ENCODE measurements at places on chromosomes 6 and 20.

GRCh38 chr6:72246926-72247325 lies 360.6 kb downstream of the RIMS1 start:
- no peak for DNase-seq

DNA sequence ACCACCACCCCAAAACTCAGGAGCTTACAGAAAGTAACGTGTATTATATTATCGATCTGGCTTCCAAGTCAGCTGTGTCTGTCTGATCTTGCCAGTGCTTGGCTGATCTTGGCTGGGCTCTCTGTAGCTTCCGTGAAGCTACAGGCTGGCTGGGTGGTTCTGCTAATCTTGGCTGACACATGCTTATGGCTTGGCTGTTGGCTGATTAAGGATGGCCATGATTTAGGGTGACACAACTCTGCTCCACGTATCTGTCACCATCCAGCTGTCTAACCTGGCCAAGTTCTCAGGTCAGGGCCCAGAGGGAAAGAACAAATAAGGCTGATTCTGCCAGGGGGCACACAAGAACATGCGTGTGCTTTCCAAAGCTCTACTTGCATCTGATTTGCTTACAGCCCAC lies 64.7 kb upstream of the PRL start:
- no peak for DNase-seq

GRCh38 chr6:139981768-139982181 lies 607.3 kb upstream of the CITED2 start:
- no peak for DNase-seq

GRCh38 chr20:664151-664550 lies 11.2 kb upstream of the SRXN1 start:
- DNase-seq: no peak

DNA sequence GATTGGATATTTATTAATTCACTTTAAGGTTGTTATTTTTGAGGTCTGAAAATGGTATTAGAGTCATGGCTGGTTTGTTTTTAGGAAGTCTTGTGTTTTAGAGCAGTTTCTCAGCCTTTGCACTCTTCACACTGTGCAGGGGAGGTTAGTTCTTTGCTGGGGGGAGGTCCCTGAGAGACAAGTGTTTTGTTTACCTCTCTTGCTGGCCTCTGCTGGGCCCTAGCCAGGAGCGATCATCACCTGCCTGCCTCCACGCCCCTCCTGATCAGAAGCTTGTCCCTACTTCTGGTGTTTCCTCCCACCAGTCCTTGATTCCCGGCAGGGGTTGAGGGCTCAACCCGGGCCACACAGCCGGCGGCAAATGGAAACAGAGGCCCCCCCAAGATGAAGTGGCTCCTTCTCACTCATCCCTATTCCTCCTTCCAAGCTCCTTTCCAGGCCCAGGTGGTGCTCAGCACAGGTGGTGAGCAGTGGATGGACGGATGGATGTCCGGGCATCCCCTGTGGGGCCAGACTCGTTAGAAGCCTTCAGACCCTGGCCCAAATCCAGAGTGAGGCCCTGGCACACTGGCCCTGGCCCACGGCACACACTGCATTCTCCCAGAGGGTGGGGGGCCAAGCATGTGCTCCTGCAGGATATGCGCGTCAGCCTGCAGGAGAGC lies 51.3 kb downstream of the GRM4 start:
- DNase-seq: no peak

DNA sequence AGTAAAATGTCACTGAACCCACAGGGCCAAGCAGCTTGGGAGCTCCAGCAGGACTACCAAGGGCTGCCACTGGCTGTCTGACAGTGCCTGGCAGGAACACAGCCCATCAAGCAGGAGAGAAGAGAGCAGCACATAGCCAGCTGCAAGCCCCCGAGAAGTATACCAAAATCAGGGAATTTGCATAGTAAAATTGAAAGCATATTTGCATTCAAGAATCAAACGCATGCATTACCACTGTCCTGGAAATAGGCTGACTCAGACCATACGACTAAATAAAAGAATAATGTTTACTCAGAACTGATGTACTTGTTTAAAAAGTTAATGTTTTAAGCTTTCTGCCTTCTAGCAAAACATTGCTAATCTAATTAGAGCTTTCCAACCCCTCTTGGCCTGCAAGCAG lies 298.1 kb downstream of the TFAP2B start:
- no peak for DNase-seq

GRCh38 chr20:51495291-51495690 lies 47.2 kb downstream of the NFATC2 start:
- no peak for DNase-seq

DNA sequence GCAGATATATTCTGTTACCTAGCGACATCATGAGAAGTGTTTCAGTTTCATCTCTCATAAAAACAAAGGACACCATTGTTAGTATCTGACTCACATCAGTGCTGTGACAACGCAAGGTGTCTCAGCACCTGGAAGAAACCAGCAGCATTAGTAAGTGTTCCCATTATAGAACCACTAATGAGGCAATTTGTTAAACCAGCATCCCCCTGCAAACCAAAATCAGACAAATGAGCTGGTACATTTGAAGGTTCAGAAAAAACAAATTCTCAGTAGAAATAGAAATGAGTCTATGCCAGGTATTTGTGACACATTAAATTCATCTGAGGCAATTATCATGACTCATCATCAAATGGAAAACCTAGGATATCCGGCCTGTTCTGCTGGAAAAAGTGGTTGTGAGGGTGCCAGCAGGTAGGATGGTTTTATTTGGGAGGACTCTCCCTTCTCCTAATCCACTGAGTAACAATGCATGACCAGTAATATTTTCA lies 151.7 kb downstream of the TMEM200A start:
- DNase-seq: no peak

DNA sequence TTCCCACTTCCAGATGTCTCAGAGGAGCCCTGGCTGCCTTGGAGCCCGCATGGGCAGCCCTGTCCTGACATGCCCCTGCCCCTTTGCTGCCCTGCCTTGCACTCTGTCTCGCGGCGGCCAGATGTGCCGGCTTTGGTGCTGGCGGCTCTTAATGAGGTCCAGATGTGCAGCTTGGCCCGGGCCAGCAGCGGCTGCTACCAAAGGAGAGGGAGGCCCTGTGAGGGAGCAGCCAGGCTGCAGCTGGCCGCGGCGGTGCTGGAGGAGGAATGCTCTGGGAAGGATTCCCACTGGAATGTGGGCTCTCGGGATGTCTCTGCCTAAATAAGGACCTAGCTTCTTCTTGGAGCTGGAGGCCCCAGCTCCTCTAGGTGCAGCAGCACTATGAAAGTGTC lies 72.4 kb downstream of the FGD2 start:
- peak; percentile 66 for DNase-seq
